ENCODE measurements at places on chromosomes 11 and 22. TPM values are rescaled to one million over a fixed set of nuclear protein-coding genes. Genes with fewer than 3 reads are reported as not detected.

GNAZ gene
- 7.8 TPM for polyA plus RNA-seq

AHNAK gene
- 193 TPM for polyA plus RNA-seq

MRPL49 gene
- 32.5 TPM for polyA plus RNA-seq

GRIK4 gene
- polyA plus RNA-seq: 0.01 TPM

SNX32 gene
- polyA plus RNA-seq: 0.34 TPM

AIFM3 gene
- 0.79 TPM for polyA plus RNA-seq

FDX1 gene
- 8.5 TPM for polyA plus RNA-seq

TSPAN32 gene
- polyA plus RNA-seq: 1.9 TPM

MUC15 gene
- not detected for polyA plus RNA-seq

RAG2 gene
- polyA plus RNA-seq: not detected

CADM1 gene
- 11.7 TPM for polyA plus RNA-seq

KRTAP5-8 gene
- polyA plus RNA-seq: not detected

OR10A5 gene
- polyA plus RNA-seq: not detected

ARHGAP8 gene
- 1.7 TPM for polyA plus RNA-seq

TBX10 gene
- polyA plus RNA-seq: not detected

Data from adipose tissue (tissue), 3 donors.